CD8-positive, alpha-beta T cell (primary cell): ENCODE measurements at places on chromosomes 1 and 21. TPM values are rescaled to one million over a fixed set of nuclear protein-coding genes. Genes with fewer than 3 reads are reported as not detected.
A peak's percentile ranks its signal among the peaks of the same experiment; 100 is the strongest.

GRCh38 chr1:230812568-230812967 is 55.8 kb downstream of the C1orf198 start:
- DNase-seq, result no peak

DNA sequence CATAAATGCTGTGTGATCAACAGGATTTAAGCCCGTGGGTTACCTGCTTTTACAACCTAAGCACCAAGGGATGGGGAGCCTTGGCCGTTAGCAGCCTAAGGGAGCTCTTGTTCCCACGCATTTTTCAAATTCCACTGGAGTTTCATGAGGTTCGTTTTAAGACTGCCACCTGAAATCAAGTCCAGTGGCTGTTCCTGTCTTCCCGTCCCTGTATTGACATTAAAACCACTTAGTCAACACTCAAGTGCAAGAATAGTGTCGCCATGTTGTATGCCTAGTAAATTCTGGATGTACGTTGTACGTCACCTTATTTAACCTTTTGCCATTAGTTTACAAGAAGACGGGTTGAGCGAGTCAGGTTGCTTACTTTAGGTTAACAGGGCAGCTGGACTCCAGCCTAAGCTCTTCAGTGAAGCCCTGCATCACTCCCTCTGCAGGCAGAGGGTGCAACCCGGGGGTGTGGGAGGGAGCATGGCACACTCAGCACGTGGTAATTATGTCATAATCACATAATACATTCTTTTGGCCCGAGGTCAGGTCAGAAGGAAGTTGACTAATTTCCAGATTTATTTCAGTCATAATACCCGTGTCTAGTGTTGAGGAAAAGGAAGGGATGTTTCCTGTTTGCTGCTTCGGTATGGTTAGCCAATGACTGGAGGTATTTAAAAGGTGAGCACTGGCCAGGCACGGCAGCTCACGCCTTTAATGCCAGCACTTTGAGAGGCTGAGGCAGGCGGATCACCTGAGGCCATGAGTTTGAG is 42.5 kb downstream of the CNST start:
- no peak for DNase-seq

DNA sequence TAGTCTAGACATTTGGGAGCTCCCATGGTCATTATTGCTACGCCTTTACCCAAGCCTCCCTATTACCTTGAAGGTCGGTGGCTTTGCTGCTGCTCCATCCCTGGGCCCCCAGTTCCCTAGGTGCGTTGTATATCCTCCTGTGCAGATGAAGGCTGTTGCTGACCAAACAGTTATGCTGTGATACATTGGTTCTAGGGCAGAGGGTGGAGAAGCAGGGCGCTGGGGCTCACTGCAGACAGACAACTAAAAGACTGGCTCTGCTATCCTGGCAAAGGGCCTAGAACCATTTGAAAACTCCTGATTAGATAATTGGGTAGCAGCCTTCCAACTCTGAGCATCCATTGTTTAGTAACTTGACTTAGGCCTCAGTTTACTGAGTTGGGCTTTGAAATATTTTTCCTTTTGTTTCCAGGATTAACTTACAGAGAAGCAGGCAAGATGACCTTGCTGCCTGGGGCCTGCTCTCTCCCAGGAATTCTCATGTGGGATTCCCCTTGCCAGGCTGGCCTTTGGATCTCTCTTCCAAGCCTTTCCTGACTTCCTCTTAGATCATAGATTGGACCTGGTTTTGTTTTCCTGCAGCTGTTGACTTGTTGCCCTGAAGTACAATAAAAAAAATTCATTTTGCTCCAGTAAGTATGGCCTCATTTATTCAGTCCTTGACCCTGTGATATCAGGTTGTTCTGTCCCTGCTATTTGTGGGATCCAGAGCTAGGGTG is 15.5 kb downstream of the CHI3L2 start:
- no peak for DNase-seq

Gene MSH4
- 0.08 TPM for total RNA-seq

Gene ADORA3
- not detected for total RNA-seq

Gene SELENBP1
- not detected for total RNA-seq

DNA sequence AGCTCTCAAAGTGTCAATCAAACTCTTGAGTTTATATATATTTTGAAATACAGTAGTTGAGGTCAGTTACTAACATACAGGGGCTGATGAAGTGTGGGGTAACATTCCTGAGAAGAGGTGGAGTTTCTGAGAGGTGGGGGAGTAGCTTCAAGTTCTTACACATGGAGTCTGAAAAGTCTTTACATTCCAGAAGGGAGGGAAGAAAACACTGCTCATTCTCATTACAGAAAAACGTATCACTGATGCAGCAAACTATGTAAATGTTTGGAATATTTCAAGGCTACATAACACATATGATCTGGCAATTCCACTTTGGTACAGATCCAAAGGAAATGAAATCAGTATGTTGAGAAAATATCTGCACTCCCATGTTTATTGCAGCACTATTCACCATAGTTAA is 1065.8 kb upstream of the B3GALT2 start:
- DNase-seq, result no peak

Gene IRF2BP2
- 714 TPM for total RNA-seq

DNA sequence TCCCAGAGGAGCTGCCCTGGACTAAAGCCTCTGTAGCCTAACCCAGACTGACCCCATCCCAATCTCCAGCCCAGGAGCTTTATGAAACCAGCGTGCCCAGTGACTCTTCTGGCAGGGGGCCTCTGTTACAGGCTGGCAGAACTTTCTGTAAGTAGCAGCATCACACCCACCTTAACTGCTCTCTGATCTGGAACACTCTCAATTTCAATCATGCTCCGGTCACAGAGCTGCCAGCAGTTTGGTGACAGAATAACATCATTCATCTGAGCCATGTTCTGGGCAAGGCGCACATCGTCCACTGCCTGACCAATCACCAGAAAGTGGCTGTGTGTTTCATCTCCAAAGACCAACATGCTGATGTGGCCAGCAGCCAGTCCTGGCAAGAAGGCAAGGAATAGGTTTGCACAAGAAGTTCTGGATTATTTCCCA is 14.7 kb downstream of the ADCY10 start:
- DNase-seq, result no peak

DNA sequence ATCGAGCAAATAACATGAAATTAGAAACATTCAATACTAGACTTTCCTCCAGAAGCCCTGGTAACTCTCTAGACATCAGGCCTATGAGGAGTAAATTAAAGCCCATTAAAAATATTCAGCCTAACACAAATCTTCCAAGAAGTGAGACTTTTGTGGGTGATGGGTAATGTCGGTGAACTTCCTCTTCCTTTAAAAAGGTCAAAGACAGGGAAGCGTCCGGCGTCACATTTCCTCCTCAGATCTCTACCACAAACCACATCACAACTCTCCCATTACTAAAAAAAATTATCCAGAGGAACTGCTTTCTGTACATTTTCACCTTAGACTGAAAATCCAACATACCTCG is 1.4 kb downstream of the EIF4G3 start:
- DNase-seq, result peak; percentile 26

GRCh38 chr1:85240174-85240601 is 19.3 kb downstream of the C1orf52 start:
- peak; percentile 35 for DNase-seq

DNA sequence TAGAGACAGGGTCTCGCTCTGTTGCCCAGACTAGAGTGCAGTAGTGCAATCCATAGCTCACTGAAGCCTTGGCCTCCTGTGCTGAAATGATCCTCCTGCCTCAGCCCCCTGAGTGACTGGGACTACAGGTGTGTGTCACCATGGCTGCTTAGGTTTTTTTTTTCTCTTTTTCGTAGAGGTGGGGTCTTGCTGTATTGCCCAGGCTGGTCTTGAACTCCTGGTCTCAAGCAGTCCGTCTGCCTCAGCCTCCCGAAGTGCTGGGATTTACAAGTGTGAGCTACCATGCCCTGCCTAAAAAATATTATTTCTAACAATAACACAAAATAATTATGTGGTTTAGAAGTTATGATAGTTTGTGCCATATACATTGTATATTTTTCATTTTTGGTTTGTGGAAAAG is 9.9 kb downstream of the CAMTA1 start:
- DNase-seq, result no peak

- DNase-seq, result no peak
Observed at GRCh38 chr21:35019631-35020032, 29.5 kb downstream of the RUNX1 start.

Gene TRIM46
- 1.1 TPM for total RNA-seq
